Right atrium auricular region (tissue), 2 donors: ENCODE measurements at places on chromosomes 7 and 10. TPM values are rescaled to one million over a fixed set of nuclear protein-coding genes. Genes with fewer than 3 reads are reported as not detected.

- peak; percentile 60 for DNase-seq
Measured at GRCh38 chr10:49106451-49106850, 8.9 kb downstream of the VSTM4 start.

DNA sequence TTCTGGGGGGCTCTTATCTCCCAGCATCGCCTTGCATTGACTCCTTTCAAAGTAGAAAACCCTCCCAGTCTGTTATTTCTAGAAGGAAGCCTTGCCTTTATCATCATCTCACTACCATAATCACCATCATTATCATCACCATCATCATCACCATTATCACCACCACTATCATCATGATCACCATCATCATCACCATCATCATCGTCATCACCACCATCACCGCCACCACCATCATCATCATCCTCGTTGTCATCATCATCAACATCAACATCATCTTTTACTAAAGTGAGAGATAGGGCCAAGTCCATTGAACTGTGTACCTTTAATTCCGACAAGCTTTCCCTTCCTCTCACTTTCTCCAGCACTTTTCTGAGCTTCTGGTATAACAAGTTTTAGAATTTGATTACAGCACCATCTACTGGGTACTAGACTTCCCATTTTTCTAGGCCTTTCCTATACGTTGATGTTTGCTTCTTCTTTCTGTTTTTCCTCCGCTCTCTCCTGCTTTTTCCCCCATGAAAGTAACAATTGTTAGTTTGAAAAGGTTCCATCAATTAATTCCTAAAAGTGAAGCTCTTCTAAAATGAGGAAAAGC lies 226.4 kb downstream of the BUB3 start:
- DNase-seq: no peak

DNA sequence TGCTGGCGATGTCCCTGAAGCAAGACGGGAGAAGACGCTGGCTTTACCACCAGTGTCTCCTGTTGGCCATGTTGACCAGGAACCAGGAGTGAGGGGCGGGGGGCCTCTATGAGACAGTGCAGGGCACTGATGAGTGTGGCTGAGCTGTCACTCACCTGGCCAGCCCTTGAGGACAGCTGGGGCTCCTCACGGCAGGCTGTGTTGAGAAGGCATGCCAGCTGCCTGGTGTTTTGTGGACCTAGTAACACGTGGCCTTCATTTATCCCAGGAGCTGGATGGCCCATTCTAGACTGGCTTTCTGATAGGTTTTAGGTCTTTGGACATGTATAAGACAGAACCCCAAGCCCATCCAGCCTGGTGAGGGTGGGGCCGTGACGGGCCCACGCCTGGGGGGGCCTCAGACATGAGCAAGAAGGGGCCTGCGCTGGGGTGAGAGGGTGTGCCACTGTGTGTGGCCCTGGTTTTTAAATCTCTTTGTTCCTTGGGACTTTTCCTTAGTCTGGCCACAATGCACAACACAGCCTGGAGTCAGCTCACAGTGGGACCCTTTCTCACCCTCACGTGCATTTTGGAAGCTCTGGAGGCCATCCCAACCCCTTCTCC lies 10.5 kb downstream of the RHBDD2 start:
- no peak for DNase-seq

- no peak for DNase-seq
Measured at GRCh38 chr7:33040803-33041516, 21.6 kb downstream of the NT5C3A start.

- DNase-seq: no peak
Measured at GRCh38 chr7:125195156-125195555, 265.5 kb upstream of the POT1 start.

DNA sequence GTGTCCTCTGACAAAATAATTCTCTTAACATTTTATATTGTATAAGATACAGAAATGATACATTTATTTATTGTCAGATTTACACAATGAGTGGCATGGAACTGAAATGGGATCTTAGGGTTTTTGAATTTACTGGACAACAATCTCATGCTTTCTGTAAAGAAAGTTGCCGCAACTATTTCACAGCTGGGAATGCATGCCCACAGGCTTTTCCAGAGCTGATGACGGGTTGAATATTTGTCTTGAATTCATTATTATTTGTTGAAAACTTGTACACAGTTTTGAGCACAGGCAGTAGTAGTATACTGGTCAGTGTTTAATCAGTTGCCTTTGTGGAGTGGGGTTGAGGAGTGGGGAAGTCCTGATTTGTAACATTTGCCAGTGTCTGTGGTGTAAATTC lies 20.5 kb upstream of the MRC1 start:
- no peak for DNase-seq

DNA sequence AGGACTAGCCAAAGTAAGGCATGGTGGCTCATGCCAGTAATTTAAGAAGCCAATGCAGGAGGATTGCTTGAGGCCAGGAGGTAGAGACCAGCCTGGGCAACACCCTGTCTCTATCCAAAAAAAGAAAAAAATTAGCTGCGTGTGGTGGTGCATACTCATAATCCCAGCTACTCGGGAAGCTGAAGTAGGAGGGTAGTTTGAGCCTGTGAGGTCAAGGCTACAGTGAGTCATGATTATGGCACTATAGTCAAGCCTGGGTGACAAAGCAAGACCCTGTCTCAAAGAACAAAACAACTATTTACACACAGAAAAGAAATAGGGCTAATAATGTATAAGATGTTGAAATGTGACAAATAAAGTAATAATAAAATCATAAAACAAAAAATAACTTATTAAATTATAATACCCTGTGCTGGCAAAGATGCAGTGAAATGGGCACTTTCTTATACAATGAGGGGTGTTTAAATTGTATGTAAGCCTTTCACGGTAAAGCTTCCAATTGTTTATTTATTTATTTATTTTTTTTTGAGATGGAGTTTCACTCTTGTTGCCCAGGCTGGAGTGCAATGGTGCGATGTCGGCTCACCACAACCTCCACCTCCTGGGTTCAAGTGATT lies 175.2 kb downstream of the TPST1 start:
- DNase-seq: no peak

- no peak for DNase-seq
Measured at GRCh38 chr7:36019980-36020379, 133.1 kb upstream of the EEPD1 start.

GRCh38 chr7:5143935-5144903 lies 45.8 kb upstream of the WIPI2 start:
- DNase-seq: no peak

- DNase-seq: peak; percentile 80
Measured at GRCh38 chr7:517774-518629, 1.6 kb downstream of the PDGFA start.

DNA sequence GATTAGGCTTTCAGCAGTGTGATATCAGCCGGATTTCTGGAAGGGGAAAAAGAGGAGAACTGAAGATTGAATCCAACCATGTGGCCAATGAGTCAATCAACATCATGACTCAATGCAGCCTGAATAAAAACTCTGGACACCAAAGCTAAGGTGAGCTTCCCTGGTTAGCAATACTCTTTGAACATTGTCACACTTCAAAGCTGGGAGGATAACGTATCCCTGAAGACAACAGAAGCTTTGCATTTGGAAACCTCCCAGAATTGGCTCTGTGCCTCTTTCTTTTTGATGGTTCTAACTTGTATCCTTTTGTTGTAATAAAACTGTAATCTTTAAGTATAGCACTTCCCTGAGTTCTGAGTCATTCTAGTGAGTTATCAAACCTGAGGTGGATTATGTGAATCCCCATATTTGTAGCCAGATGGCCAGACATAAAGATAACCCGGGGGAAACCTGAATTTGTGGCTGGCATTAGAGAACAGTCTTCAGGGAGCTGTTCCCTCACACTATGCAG lies 284.4 kb downstream of the IPMK start:
- DNase-seq: no peak

DNA sequence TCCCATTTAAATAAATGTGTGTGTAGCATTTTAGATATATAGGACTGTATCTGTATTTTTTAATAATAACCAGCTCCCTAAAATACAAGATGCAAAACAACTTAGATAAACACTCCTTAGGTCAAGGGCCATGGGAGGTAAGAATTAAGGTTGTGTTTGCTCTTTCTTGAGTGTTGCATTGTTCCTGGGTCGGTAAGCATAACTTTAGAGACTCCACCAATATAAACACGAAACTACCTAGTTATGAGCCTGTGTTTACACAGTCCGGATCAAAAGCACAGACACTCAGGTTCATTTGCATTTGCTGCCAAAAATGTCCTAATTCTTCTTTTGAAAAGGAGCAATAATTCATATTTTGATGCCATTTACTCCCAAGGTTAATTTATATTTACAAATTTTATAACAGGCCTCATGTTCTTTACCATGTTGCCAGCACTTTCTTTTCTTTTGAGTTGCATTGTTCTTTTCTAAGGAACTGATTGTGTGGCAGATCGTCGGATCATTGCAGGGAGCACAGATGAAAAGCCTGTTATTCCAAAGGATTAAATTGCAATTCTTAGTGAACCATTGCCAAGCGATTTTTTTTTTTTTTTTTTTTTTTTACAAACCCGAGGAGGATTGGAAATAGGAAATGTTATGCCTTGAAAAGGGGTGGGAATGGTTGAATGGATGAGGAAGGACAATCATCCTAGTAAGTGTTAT lies 45.8 kb upstream of the GLCCI1 start:
- no peak for DNase-seq

- DNase-seq: no peak
Measured at GRCh38 chr10:96846926-96847325, 14.8 kb downstream of the LCOR start.

DNA sequence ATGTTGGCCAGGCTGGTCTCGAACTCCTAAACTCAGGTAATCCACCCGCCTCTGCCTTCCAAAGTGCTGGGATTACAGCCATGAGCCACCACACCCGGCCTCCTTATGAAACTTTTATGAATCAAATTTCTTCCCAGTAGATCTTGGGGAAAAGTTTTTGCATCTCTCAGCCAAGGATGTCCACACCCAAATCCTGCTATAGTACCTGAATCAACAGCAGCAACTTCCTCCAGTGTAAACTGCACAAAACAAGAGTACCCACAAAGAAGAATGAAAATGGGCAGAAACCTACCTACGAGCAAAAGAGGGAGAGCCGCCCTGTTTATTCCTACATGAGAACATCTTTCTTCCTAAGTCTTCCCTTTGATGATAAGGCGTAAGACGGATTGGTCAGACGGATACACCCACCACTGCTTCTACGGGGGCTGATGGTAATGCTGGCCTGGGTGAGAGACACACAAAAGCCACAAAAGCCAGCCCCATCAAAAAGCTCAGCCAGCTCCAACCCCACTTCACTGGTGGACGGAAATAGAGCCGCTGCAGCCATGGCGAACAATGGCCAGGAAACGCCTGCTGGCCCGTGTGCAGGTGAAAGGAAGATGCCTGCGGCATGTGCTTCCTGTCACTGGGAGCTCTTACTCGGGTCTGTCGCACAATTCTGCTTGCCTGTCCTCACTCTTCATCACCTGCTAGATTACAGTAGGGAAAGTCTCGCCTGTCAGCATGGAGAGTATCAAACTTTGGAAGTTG lies 10.4 kb downstream of the JCAD start:
- DNase-seq: peak; percentile 56

- no peak for DNase-seq
Measured at GRCh38 chr10:20215547-20216152, 399.4 kb downstream of the PLXDC2 start.

DNA sequence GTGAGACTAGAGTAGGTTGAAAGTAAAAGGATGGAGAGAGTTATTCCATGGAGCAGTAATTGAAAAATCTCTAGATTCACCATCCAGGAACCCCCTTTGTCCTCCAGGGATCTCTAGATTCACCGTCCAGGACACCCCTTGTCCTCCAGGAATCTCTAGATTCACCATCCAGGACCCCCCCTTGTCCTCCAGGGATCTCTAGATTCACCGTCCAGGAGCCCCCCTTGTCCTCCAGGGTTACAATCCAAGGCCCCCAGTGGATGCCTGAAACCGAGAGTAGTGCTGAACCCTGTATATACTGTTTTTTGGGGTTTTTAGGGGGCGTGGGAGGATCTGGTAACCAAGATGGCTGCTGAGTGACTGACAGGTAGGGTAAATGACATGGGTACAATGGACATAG lies 38.3 kb upstream of the PPP2R2D start:
- no peak for DNase-seq

- peak; percentile 70 for DNase-seq
Measured at GRCh38 chr10:129888784-129889616, 75.1 kb downstream of the EBF3 start.

- DNase-seq: no peak
Measured at GRCh38 chr10:60008816-60009215, 102.5 kb upstream of the CCDC6 start.

- DNase-seq: no peak
Measured at GRCh38 chr7:44067064-44067951, 1.9 kb upstream of the PGAM2 start.

DNA sequence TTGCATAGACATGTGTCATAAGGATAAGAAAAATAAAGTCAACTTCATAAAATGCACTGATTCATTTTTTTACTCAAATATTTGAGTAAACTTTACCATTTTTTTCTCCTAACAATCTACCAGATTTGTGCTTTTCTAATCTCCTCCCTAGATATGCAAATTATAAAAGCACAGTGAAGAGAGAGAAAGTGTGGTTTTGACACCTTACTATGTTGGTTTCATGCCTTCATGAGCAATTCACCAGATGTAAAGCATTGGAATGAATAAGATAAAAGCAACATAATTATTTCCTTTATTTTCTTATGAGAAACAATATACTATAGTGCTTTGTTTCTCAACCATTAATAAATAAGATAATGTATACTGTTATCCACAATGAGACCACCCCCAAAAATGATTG lies 432.5 kb upstream of the PCDH15 start:
- DNase-seq: no peak

DNA sequence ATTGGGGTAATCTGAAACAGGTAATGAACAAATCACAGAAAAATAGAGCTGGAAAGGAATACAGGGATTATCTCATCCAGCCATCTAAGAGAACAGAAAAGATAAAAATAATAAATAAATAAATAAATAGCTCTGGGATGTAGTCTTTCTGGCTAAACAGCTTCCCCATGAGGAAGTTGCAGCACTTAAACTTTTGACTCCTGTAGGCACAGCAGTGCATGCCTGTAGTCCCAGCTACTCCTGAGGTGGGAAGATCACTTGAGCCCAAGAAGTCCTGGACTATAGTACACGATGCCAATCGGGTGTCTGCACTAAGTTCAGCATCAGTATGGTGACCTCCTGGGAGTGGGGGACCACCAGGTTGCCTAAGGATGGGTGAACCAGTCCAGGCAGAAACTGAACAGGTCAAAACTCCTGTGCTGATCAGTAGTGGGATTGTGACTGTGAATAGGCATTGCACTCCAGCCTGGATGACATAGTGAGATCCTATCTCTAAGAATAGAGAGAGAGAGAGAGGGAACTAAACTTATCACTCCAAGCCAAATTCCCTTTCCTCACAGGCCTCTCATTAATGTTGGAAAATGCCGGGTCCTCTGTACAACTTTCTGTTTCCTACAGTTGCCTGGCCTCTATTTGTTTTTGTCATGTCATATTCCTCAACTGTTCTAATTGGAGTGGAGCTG lies 61.7 kb upstream of the CDK13 start:
- no peak for DNase-seq

GRCh38 chr7:1053002-1053411 lies 8.7 kb downstream of the GPR146 start:
- no peak for DNase-seq

The AGAP5 gene
- 1.5 TPM for total RNA-seq

The ARHGAP22 gene
- 5.7 TPM for total RNA-seq

The NPC1L1 gene
- not detected for total RNA-seq

The IFT22 gene
- total RNA-seq: 22.0 TPM

The ZNF282 gene
- total RNA-seq: 10.7 TPM
